ENCODE measurements at places on chromosomes 6 and 20. TPM values are rescaled to one million over a fixed set of nuclear protein-coding genes. Genes with fewer than 3 reads are reported as not detected.
A peak's percentile ranks its signal among the peaks of the same experiment; 100 is the strongest.

GRCh38 chr6:82251942-82252341 is 4.4 kb upstream of the IBTK start:
- DNase-seq = peak; percentile 75

DNA sequence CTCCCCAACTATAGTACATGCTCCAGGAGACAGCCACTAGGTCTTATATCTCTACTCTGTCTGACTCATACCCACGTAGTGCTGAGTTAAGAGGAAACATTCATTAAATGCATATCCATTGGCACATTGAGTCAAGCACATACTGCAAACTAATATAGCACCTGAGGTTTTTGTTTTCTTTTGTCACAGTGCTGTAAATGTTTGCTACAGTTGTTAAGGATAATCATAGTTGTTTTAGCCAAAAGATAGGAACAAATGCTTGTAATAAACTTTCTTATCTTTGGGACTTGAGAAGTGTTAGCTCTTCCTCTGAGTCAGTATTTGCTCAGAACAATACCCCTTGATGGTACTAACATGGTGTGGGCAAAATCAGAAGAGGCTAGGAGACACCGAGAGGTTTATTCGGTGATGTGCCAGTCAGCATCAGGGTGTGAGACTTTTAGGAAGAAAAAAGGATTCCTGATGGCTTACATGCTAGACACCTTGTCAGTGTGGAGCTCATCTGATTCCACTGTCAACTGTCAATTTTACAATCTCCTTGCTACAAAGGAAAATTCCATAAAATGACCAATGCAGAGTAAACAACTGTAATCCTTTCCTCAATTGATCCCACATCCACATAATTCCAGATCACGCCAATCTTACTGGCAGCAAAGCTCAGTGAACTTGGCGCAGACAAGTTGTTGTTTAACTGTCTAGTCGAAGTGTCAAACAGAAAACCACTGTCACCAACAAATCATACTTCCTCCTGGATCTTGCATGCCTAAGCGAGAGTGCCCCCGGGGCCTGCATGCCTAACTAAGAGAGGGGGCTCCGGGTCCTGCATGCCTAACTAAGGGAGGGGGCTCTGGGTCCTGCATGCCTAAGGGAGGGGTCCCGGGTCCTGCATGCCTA is 36.1 kb downstream of the ELOVL2 start:
- DNase-seq = peak; percentile 47

DNA sequence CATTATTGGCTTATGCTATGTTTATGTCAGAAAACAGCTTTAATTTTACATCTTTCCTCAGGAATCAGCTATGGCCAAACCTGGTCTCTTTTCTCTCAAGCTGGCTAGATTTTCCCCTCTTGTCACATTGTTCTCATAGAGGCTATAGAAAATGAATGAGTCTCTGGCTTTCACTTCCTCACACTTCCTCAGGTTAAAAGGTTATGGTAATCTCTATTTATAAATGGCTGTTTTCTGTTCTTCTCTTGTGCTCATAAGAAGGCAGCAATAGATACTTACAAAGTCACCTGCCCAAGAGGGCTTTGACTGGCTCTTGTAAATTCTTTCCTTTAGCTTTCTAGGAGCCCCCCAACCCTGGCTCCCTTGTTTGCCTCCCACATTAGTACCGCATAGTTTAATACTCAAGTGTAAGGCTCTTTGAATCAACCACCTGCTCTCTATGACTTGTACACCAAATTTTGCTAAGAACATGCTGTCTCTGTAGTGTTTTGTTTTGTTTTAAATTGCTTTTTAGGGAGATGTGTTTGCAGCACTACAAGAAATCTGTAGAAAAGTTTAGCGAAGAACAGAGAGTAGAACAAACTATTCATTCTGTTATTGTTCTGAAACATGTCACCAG is 897.4 kb upstream of the CITED2 start:
- DNase-seq = no peak

DNA sequence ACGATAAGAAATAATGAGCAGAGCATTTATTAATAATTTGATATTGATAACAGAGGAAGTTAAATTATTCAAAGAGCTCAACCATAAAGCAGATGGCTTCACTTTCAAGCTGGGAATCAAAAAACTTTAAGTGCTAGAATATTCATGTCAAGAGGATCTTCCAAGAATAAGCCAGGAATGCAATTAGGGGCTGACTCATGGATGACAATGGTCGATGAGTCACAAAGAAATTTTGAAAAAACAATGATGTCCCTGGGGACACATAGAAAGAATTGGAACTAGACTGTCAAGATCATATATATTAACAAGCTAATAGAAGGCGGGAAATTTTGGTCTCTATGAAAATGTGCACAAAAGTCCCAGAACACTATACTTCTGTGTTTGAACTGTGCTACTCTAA is 304.1 kb downstream of the LAMA2 start:
- DNase-seq = peak; percentile 89

- no peak for DNase-seq
Observed at GRCh38 chr6:138504764-138505689, 5.7 kb upstream of the NHSL1 start.

DNA sequence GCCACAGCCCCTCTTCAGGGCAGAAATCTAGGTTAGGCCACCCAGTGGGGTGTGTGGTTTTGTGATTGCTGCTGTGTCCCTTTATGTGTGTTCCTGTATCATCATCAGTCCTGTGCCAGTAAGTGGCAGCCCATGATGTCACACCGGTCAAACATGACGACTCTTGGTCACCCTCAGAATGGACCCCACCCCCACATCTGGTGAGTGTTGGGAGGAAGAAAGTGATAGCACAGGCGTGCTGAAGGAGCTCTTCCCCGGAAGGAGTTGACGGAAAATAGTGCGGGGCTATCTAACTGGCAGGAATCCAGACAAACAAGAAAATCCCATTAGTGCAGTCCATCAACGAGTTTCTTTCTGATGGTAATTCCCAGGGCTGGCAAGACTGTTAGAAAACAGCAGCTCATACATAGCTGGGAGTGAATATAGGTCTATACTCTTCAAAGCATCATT is 33.4 kb upstream of the IL17A start:
- DNase-seq = no peak

DNA sequence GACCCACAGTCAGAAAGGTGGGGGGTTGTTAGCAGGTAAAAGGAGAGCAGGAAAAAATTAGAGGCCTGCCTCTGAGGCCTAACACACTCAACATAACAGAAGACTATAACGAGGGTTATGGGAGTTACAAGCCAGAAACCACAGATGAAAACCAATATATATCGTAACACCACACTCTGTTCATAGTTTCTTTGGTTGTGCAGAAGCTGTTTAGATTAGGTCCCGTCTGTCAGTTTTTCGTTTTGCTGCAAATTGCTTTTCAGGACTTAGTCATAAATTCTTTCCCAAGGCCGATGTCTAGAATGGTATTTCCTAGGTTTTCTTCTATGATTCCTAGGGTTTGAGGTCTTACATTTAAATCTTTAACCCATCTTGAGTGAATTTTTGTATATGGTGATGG is 3.7 kb upstream of the MAP3K5 start:
- DNase-seq = no peak

GRCh38 chr20:24135781-24136180 is 147.2 kb upstream of the GGTLC1 start:
- DNase-seq = no peak

- DNase-seq = no peak
Observed at GRCh38 chr6:143053856-143054255, 6.8 kb upstream of the AIG1 start.

DNA sequence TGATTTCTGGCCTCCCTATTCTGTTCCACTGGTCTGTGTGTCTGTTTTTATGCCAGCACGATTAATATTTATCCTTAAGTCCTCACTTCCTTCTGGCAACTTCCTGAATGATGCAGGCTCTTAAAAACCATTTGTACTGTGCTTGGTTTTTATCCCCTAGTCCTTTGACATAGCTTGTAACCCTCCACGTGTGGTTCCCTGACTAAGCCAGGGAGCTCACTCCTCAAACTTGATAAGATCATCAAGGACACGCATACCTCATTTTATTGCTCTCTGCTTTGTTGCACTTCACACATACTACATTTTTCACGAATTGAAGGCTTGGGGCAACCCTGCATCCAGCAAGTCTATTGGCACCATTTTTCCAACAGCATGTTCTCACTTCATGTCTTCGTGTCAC is 166.4 kb upstream of the UST start:
- no peak for DNase-seq

GRCh38 chr6:24796616-24797290 is 2.0 kb downstream of the ARMH2 start:
- no peak for DNase-seq

DNA sequence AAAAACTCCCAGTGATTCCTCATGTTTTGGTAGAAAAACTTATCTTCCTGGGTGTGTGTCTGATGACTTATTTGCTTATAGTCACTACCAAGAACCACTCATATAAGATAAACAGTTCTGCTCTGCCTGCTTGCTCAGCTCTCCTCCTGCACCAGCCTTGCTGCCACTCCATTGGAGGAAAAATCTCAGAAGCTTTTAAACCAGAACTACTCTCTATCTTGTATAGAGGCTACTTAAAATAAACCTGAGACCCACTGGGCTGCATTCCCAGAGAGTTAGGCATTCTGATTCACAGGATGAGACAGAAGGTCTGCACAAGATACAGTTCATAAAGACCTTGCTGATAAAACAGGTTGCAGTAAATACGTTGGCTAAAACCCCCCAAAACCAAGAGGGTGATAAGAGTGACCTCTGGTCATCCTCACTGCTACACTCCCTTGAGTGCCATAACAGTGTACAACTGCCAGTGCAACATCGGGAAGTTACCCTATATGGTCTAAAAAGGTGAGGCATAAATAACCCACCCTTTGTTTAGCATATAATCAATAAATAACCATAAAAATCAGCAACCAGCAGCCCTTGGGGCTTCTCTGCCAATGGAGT is 728.3 kb downstream of the EPHA7 start:
- no peak for DNase-seq

- peak; percentile 66 for DNase-seq
Observed at GRCh38 chr6:87944541-87944954, 103.1 kb upstream of the SPACA1 start.

DNA sequence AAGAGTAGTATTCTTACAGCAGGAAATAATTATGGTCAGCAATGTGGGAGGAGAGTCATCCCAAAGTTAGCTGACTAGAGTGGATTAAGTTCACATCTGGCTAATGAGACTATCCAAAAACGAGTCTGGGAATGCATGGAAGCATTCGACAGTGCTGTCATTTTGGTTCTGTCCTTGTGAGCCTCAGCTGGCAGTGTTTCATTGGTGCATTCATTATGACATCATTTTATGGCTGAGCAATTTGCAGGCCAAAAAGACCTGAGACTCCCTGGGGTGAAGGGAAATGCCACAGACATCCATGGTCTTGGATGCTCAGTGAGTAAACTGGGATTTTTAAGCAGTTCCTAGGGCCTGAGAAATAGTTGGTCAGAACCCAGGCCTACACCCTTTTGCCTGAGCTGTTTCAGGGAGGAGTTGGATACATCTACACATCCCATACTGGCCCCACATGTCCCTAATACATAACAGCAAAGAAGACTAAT is 196.4 kb upstream of the CCN2 start:
- peak; percentile 86 for DNase-seq

DNA sequence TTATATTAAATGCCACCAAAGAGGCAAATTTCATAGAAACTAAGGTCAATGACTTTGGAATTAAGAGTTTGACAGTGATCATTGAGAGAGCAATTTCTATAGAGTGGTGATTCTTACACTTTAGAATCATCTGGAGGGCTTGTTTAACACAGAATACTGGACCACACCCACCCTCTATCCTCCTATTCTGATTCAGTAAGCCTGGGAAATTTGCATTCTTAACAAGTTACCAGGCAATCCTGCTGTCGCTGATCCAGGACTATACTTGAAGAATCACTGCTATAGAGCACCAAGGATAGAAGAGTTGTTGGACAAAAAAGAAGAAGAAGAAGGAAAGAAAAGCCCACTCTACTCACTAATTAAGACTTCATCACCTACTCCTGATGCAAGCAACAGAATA is 21.3 kb upstream of the TBX18 start:
- peak; percentile 51 for DNase-seq

GRCh38 chr6:110741517-110741916 is 73.8 kb downstream of the CDK19 start:
- no peak for DNase-seq

GRCh38 chr6:45663251-45664221 is 285.8 kb upstream of the SUPT3H start:
- peak; percentile 42 for DNase-seq

Gene C6orf141
- 5.7 TPM for total RNA-seq

Gene IP6K3
- not detected for total RNA-seq

Gene COL11A2
- total RNA-seq = 0.74 TPM

Gene SCUBE3
- total RNA-seq = 1.8 TPM

Gene SGK2
- 0.09 TPM for total RNA-seq

Gene FNDC1
- 0.16 TPM for total RNA-seq

Gene RSPO3
- total RNA-seq = 7.9 TPM
